ENCODE measurements at places on chromosomes 2 and 18.

DNA sequence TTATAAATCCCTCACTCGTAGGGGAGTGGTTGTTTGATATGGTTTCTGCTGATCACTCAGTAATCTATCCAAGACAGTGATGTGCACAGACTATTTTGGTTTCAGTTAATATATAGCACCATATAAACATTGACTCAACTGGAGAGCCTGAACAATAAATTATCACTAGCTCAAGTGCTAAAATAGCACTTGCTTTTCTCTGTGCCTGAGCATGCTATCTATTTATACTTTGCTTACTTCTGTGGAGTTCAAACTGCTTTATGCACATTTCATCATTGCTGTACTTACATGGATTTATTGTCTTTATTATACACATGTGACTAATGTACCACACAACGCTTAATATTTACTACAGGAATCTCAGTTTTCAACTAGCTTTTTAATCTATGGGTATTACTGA is 133.6 kb downstream of the BCL2 start:
- DNase-seq: no peak

DNA sequence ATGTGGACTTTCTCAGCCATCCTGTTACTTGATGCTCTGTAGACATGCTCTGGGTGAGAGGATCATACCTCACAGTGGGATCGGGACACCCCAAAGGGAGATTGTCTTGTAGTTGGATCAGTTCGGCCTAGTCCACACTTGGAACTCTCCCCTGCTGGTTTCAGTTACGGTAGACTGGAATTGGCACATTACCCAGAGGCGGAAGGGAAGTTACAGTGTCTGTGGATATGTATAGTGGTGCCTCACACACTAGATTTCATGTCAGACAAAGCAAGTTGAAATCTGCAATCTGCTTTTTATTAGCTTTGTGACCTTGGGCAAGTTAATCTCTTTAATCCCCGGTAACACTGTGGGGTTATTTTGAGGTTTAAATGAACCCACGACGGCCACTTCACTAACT is 16.2 kb upstream of the CTAGE1 start:
- DNase-seq: no peak

DNA sequence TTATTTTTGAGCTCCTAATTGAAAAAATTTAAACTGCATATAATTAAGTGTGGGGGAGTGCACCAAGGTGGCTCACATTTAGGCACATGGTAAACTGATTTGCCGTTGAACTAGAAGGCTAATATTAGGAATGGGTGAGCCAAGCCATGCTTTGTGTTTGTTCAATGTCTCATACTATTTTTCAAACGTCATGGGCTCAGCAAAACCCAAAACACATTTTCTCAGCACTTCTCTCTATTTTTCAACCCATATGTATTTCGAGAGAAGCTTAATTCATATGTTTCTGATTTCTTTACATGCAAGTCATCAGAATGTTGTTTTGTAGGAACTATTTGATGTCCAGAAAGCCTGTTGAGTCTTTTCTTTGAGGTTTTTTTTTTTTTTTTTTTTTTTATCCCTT is 291.2 kb downstream of the TCF4 start:
- DNase-seq: no peak

DNA sequence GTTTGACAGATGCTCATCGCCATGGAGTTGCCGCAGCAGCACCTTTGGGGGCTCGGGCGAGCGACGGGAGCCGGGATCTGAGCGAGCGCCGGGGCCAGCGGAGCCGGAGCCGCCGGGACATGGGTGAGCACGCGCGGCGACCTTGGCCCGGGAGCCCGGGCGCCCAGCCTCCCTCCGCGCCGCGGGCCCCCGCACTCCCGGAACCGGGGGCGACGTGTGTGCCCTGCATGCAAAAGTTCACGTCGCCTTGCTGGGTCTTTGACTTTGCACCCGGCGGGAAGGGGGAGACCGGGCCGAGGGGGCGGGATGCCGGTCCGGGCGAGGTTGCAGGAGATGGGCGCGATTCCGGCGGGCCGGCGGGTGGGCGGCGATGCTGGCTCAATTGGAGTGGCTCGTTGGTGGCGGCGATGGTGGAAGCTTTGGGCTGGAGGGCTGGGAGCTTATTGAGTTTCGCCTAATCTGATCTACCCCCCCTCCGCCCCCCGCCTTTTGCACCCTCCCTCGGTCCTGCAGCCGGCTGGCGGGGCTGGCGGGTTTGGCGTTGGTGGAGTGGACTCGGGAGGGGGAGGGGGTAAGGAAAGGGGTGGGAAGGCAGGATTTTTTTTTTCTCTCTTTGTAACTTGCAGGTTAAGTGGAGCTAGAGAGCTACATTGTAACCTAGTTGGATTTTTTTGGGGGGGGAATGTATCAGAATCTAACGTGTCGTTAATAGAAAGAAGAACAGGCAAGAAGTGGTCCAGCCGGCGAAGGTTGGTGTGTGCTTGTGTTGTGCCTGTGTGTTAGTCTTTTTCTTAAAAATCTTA is at the start of gene SETBP1:
Gene SETBP1, plus strand, starts transcription at position 616 of the 803 bp plus-strand sequence. CDS start 20,459 bp downstream, outside the sequence.
- peak; percentile 19 for DNase-seq

DNA sequence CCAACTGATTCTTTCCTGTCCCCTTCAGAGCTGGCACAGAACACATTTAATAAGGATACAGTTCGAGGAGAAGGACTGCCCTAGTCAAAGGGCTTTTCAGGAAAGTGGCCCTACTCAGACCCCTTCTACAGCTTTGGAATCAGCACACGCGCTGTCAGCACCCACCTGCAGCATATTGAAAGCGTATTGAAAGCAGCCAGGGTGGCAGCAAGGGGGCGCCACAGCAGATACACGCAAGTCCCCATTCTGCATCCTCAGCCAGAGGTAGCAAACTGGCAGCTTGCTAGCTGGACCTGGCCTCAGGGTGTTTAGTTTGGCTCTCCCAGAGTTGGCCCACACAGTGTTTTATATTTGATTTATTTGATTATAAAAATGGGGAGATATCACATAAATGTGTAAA is 101.0 kb upstream of the NT5C1B start:
- DNase-seq: no peak

DNA sequence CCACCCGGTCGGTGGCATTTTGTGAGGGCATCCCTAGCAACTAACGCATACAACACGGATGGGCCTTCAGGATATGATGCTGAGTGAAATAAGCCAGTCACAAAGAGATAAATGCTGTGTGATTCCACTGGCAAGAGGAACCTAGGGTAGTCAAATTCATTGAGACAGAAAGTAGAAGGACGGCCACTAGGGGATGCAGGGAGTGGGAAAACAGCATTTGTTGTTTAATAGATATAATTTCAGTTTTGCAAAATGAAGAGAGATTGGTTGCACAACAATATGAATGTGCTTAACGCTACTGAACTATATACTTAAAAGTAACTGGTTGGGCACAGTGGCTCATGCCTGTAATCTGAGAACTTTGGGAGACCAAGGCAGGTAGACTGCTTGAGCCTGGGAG is 112.9 kb downstream of the AFF3 start:
- no peak for DNase-seq

All from CD4-positive, alpha-beta T cell treated with Interleukin-4 for 4 hours (primary cell).